Stimulated activated CD8-positive, alpha-beta memory T cell treated with anti-CD3 and anti-CD28 coated beads, Interleukin-7, amount 100 ng/mL, for 1 hour (primary cell): ENCODE measurements at places on chromosomes 12 and 14.

DNA sequence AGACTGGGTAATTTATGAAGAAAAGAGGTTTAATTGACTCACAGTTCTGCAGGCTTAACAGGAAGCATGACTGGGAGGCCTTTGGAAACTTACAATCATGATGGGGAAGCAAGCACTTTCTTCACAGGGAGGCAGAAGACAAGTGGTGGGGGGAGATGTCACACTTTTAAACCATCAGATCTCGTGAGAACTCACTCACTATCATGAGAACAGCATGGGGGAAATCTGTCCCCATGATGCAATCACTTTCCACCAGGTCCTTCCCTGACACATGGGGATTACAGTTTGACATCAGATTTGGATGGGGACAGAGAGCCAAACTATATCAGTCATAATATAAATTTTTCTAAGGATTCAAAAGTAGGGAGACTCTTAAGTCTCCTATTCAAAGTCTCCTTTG, 46.0 kb downstream of the SPIC start:
- DNase-seq = no peak

- DNase-seq = no peak
Observed at GRCh38 chr12:102507301-102507700, 26.9 kb upstream of the IGF1 start.

DNA sequence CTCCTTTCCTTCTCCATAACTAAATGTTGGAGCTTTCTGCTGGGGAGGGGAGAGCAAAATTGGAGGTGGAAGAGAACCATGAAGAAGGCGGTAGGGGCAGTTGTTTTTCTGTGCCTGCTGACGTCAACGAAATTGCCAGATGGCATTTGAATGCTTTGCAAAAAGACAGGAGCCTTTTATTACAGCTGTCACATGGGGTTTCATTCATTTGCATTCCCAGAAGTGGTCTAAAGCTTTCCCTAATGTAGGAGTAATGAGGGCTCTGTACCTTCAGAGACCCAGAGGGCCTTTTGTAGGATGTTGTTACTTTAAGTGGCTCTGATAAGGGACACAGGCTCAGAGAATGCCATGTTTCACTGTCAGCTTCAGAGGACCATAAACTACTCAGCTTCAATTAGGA, 107.1 kb upstream of the SLCO1C1 start:
- no peak for DNase-seq

GRCh38 chr14:101965770-101966722, 1.7 kb downstream of the DYNC1H1 start:
- no peak for DNase-seq

- DNase-seq = no peak
Observed at GRCh38 chr12:77725611-77726010, 105.1 kb upstream of the NAV3 start.

DNA sequence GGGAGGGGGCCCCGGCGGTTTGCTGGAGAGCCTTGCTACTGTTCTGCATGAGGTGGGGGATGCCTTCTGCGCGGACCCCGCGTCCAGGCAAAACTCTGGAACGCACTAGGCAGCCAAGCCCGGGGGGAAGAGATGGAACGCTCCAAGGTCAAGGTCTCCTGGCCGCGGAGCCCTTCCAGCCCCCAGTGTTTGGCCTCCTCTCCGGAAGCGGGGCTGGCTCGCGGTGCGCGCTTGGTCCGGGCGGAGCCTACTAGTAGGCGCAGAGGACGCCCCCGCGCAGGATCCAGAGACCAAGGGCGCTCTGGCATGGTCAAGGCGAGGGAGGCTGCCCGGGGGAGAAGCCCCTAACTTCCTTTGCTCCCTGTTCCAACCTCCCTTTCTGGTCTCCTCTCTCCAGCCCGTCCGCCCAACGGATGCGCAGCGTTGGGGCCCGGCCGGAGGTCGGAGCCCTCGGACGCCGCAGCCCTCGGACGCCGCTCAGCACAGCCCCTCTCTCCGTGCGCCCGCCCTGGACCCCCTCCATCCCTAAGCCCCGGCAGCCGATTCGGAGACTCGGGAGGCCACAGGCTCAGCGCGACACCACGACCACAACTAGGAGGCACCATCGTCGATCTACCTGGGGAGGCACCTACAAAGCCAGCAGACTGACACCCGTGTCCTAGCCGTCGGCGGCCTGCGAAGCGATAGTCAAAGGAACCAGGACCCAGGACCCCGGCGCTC, 669 bp upstream of the KCNK13 start:
- no peak for DNase-seq

DNA sequence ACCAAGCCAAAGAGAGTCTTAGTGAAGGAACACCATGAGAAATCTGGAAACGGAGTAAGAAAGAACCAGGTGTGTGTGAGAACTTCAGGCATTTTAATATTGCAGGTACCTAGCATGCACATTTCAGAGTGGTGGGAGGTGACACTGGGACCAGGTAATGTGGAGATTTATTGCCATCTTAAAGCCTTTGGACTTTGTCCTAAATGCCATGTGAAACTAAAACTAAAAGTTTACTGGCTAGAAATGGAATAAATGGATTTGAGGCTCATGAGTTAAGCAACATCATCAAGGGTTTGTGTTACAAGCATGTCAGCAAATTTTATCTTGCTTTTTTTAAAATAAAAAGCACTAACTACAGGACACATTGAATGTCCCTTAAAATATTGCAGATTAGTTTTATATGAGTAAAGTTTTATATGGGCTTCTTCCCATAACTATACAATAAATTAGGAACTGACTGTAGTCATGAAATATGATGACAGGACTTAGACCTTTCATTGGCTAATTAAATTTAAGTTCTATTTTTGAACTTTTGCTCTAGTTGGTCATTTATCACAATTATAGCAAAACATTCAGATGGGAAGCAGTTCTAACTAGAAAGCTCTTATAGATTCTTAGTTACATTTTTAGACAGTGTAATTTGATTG, 721.1 kb upstream of the NOVA1 start:
- DNase-seq = no peak

- DNase-seq = no peak
Observed at GRCh38 chr14:92585981-92586937, 72.7 kb downstream of the RIN3 start.

GRCh38 chr12:49923035-49923644, 19.4 kb upstream of the FAIM2 start:
- DNase-seq = no peak

DNA sequence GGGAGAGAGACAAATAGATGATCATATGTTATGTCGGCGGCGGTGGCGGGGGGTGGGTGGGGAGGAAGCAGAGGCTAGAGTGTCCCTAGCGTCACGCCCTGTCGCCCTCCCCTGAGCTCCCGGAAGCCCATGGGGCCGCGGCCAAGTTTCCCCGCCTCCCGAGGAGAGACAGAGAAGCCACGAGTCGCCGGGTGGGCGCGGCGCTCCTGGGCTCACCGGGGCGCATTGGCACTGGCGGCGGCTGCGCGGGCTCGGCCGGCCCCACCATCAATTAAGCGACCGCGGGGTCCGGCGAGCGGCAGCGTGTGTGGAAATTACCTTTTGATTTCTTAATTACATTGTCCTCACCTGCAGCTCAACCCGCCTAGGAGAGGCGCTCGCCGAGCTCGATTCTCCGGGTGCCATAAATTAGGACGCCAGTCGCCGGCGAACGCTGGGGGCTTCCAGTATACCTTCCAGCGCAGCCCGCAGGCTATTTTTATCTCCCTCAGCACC, 119.9 kb upstream of the LHX5 start:
- DNase-seq = no peak

DNA sequence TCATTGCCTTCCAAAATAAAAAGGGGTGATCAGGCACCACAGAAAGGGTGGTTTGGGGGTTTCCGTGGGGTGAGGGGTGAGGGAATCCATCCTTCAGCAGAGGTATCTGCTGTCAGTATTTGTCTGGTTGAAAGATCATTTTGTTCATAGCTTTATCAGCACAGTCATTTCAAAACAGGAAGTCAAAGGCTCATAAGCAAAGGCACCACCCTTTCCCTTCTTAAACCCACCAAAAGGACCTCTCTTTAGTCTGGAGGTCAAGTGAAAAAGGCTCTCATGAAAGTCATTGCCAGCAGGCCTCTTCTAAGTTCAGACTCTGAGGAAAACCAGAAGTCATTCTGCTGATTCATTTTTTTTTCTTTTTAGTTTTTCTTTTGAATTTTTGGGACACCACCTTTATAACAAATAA, 6.2 kb downstream of the CHST11 start:
- no peak for DNase-seq

DNA sequence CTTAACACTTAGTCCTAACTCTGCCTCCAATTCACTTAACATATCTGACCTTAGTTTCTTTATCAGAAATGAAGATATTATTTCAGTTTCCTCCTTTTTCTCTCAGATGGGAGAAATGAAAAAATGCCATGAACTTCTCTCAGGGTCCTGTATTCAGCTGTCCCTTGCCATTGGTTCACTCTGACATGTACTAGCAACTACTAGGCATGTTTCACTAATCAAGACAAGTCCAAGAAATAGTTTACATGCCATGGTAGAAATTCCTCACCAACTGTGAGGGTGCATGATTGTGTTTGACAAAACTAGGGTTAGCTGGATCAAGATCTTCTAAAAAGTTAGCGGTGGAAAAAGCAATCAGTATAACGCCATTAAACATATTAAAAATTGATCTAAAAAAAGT, 7.0 kb upstream of the ATXN7L3B start:
- no peak for DNase-seq

GRCh38 chr14:35257809-35258208, 34.4 kb upstream of the PSMA6 start:
- no peak for DNase-seq

- DNase-seq = no peak
Observed at GRCh38 chr12:103875666-103876065, 34.6 kb upstream of the NT5DC3 start.

- no peak for DNase-seq
Observed at GRCh38 chr14:51504669-51505068, 147.0 kb upstream of the FRMD6 start.

DNA sequence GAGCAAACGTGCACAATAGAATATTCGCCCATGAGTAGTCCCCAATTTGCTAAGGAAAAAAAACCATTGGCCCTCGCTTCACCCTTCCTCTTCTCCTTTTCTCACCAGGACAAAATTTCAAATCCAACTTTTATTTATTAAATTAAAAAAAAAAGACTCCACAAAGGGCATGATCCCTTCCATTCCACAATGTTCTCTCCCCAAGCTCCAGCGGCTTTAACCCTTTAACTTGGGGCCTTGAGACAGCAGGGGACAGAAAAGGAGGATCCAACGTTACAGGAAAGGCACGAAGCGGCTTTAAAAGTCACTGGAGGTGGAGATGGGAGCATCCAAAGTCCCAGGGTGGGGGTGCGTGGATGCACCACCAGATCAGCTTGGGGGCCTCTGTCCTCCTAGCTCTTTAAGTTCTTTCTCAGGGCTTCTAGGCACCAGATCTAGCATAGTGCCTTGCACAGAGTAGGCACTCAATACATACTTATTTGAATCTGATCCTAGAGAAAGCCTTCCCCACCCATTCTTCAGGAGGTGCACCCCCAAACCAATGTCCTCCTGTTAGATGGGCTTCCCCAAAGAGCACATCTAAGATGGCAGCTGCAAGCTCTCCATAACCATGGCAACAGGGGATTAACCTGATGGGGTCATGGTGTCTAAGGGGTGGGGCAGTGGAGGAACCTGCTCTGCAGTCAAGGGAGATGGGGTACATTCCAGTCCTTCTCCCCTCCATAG, 5.2 kb upstream of the AAAS start:
- no peak for DNase-seq

DNA sequence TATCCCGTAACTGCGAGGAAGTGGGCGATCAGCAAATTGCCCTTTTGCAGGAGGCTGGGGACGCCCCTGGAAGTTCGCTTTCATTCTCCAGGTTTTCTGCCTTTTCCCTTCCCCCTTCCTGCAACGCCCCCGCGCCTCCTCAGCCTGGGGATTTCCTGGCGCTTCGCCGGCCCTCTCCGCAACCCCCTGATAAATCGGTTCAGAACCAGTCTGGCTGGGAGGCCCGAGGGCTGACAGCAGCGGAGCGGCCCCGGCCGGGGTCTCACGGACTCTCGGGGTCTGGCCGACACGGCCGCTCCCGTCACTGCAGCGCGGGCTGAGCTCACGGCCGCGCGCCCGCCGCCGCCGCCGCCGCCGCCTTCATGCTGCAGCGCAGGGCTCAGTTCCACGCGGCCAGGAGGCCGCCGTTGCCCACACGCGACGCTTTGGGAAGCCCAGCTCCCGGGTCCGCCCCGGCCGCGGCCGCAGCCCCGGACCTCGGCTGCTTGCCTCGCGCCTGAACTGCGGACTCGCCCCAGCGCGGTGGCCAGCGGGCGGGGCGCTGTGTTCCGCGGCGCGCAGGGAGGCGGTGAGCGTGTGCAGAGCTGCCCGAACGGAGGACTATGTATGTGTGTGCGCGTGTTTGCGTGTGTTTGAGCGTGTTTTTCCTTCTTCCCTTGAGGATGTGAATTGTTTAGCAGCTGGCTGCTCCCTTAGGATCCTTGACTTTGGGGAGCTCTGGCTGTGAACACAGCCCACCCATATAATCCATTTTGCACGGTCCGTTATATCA, at the start of gene LRFN5:
Gene LRFN5, plus strand, starts transcription at position 345 of the 772 bp plus-strand sequence.
- no peak for DNase-seq

GRCh38 chr12:89863493-89863938, 154.9 kb upstream of the ATP2B1 start:
- DNase-seq = no peak

- no peak for DNase-seq
Observed at GRCh38 chr12:107319533-107320032, 226.2 kb upstream of the CRY1 start.

DNA sequence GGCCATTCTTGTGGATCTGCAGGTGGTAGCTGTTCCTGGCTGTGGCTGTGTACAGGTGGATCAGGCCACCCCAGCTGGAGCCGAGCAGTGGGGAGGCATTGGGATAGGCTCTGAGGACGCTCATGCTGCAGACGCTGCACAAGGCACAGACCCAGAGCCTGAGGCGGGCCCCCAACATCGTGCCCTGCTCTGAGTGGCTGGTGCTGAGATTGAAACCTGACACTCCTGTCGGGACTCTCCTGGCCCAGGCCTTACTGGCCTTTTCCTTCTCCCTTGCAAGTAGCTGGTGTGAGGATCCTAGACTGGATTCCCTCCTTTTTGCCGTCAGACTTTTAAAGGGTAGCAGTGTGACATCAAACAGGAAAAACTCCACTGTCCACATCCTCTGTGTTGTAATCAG, at the start of gene FGF23:
Gene FGF23, minus strand, starts transcription at position 308 of the 400 bp plus-strand sequence. Its CDS starts 130 bp downstream, at position 178.
- no peak for DNase-seq

DNA sequence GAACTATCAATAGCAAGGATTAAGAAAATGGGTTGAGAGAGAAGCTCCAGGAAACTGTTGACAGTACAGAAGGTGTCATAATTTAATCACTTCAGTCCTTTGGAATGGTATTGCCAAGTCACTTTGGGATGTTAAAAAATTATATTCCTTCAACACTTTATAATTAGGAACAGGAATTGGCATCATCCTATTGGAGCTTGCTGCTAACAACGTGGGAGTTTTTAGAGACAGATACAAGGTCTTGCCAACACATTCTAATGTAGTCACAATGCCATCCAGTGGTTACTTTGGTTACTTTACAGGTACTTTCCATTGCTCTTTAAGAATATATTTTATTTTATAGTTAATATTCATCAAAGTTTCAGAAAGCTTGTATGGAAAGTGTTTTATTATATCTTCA, 310.1 kb downstream of the SYT1 start:
- DNase-seq = no peak

- DNase-seq = no peak
Observed at GRCh38 chr12:65184176-65184857, 14.9 kb downstream of the LEMD3 start.

GRCh38 chr12:112023759-112024396, 10.7 kb downstream of the ERP29 start:
- DNase-seq = no peak
